ENCODE measurements at places on chromosomes 4 and X.

DNA sequence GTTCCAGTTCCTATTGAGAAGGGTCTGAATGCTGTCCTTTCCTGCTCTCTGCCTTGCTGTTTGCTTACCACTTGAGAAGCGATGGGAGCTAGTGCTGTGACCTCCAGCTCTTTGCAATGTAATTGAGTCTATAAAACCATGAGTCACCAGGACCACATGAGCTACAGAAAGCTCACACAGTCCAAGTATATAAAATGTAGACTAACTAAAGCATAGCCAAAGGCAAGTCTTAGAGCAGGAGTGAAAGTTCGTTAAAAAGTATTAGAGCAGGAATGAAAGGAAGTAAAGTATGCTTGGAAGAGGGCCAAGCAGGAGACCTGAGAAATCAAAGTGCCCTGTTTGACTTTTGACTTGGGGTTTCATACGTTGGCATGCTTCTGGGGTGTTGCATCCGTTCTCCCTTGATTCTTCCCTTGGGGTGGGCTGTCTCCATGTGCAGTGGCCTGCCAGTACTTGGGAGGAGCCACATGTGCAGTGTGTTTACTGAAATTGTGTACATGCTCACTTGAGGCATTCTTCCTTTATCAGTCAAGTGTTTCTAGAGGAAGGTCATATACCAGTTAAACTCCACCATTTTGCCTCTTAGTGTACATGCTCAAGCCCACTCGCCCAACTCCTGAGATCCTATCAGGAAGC lies 71.3 kb upstream of the KIT start:
- DNase-seq, result no peak

DNA sequence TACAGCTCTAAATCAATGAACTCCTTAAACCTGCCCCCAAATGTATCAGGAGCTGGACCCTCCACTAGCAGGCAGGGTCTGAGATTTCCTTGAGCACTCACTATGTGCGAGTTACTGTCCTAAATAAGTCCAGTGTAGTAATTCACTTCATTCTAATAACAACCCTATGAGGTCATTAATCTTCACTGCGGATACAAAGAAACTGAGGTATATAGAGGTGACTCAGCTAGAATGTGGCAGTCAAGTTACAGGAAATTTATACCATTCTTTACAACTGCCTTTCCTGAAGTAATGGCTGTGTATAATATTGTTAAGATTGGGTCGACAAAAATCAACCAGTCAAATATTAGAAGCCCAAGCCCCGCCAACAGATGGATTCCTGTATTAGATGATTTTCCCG lies 473.9 kb upstream of the FTHL17 start:
- DNase-seq, result no peak

GRCh38 chr4:6573986-6574746 lies 823 bp upstream of the MAN2B2 start:
- no peak for DNase-seq

GRCh38 chrX:103276581-103277002 lies at the start of gene TCEAL5:
TSS of gene TCEAL5 (minus strand) at chrX:103276750. CDS start at chrX:103274563, 2,187 bp downstream.
- DNase-seq, result peak; percentile 22

- no peak for DNase-seq
Observed at GRCh38 chrX:75107863-75108509, 48.1 kb downstream of the ABCB7 start.

- no peak for DNase-seq
Observed at GRCh38 chrX:149799938-149800337, 18.2 kb downstream of the MAGEA9 start.

DNA sequence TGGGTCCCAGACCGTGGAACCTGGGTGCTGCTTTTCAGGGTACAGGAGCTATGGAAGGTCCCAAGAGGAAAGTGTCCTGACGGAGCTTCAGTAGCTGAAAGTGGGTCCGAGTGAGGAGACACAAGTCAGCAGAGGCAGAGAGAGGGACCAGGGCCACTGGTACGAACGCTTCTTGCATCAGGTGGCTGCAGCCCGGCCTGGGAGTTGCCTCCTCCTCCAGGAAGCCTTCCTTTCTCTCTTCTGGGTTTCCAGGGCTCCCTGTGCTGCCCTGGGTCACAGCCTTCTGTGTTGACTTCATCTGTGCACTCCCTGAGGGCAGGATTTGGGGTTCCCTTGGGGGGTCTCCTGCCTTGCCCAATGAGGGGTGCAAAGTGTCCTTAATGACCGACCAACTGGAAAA lies 94.5 kb downstream of the SORCS2 start:
- DNase-seq, result no peak

GRCh38 chr4:7391637-7392437 lies 42.9 kb downstream of the PSAPL1 start:
- DNase-seq, result no peak

All from NCI-H82 (cell line).